Stimulated activated naive CD4-positive, alpha-beta T cell treated with Interleukin-2 at 50 U/mL for 16 hours (primary cell): ENCODE measurements at places on chromosomes 2 and 18.

DNA sequence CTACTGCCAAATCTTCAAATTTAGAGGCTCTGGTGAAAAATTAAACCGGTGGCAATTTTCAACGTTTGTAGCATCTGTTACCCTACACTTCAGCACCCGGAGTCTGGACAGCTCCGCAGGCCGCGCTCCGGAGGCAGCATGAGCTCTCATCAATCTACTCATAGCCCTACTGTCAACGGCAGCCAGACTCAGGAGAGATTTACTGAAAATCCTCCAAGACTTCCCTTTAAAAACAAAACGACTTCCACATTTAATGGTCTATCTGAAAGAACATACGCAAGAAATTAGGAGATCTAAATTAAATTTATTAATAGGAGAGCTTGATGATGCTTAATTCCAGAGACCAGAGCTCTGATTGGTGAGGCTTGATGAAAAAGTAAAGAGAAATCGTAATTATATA, 970 bp upstream of the ADCYAP1 start:
- no peak for DNase-seq

GRCh38 chr2:33607905-33608304, 8.8 kb upstream of the FAM98A start:
- DNase-seq, result no peak

- DNase-seq, result no peak
These were observed 185.0 kb downstream of the UXS1 start for GRCh38 chr2:106009096-106009495.

DNA sequence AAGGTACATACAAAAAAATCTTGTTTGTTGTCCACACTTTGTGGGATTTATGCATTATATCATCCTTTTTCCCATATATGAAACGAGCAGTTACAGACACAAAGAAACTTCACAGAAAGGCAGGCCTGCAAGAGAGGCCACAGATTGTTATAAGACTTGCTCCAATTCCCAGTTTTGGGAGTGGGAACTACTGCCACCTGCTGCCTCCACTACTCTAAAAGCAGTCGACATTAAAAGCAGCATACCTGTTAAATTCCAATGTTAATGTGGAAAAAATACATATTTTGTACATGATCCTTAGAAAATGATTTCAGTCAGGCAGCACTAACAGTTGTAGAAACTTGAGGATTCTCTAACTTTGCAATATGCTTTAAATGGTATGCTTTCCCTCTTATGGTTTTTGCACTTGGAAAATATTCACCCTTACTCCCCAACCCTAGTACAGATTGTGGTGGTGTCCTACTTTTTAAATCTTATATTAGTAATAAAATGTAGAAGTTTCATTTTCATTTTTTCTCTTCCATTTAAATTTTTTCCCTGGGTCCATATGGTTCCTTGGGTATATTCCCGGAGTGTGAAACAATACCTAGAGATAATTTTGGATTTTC, 37.9 kb downstream of the SLC38A11 start:
- DNase-seq, result no peak

DNA sequence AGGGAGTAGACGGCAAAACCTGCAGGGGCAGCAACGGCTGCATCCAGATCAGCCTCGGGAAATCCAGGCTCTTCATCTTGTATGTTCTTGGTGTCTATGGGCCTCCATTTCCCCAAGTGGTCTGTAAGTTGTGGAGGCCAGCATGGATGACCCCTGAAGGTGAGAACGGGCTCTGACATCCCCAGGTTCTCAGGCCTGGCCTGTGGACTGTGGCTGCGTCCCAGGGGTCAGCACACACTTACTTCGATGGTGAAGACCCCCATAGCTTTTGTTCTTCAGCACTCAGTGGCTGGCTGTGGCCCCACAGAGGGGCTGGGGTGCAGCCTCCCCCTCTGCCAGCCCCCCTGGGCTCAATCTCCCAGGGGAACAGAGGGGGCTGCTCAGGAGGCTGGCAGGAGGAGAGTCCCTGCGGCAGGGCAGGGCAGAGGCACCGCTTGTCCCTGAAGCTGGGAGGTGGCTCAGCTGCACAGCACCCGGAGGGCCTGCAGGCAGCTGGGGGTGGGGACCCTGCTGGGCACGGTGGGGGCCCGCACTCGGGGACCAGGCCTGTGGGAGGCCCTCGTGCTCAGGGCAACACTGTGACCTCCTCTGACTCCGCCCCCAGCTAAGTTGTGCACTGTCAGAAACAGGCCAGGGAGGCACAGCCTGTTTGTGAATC, 3.8 kb downstream of the SLC66A3 start:
- no peak for DNase-seq

DNA sequence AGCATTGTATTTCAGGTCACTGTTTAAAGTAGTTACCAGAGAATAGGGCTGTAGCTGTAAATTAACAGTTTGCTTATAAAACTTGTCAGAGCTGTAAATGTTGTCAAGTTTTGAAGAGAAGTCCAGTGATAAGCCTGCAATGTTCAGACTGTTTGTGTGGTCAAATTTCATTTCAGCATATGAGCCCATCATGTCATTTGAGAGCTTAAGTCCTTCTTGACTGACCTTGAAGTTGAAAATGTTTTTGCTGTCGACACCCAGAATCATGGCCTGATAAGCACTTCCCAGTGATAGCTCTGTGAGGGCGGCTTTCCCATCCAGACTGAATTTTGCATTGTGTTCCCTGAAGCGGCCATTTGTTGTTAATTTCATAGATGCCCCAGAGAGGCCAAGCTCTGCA, 32.4 kb downstream of the APOB start:
- no peak for DNase-seq

DNA sequence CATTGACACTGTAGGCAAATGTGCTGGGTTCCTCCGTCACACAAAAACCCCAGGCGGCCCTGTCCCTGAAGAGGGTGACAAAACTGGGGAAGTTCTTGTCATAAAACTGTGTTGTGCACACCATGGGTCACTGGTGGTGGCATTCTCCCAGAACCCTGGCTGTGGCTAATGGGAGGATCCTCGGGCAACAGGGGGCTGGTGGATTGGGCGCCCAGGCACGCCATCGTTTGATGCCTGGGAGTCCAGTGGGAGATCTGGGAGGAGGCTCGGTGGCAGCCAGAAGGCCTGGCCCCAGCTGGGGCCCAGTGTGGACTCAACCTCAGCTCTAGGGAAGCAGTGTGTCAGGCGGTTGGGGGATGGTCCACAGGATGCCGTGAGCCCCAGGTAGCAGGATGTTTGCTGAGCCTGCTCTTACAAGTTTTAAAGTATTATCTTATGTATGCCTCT, 140.7 kb downstream of the ACOXL start:
- DNase-seq, result no peak

DNA sequence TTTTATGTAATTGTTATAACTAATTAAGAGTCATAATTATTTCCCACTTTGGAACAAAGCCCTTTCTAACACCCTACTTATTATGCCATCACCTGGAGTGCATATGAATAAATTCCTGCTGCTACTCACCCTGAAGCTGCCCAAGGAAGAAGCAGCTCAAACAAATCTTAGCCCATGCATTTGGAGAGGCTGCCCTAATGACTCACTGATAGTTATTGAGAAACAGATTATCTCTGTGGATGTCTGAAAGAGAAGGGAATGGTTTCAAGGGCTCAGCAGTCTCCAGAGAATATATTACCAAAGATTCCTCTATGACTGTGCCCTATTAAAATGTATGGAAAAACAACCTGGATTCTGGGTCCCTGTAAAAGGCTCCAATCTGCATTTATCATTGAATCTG, 81.0 kb downstream of the GPR39 start:
- no peak for DNase-seq

DNA sequence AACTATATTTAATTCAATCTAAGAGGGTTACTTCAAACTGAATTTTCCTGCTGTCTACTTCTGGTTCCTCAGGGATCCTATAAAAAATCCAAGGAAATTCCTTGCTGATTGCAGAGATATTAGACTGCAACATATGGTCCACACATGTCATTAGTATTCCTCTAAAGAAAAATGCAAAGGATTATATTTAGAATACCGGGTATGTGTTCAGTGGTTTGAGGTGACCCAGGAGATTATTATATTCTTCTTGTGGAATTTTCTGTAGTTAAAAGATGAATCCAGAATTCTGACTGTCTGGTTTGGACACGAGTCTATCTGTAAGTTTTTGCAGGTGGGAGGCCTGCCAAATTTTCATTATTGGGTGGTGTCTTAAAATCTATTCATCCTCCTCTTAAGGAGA, 18.2 kb downstream of the HOXD1 start:
- no peak for DNase-seq

DNA sequence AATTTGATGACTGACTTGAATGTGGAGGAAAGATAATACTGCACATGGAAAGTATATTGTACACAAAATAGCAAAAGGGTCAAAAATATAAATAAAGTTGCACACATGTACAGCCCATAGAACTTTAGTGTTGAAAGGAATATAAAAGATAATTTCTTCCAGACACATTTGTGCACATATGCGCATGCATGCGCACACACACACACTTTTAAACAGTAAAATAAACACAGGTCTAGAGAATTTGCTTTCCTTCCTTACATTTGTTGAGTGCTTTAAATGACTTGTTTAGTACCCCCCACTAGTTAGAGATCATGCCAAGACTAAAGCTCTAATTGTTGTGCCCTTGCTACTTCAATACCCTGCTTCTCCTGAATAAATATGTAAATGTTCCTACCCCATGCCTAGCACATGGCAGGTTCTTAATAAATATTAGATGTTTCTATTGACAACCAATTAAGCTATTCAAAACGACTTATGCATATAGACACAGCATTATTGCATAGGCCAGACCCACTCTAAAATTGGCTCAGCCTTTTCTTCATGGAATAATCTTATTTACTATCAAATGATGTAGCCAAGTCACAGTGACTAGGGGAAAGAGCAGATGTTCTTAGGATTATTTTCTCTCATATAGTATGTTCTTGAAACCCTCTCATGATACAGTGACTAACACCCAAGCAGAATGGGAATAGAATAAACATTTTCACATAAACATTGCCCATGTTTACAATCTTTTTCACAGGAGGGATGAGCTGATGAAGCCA, 165.5 kb upstream of the ACVR2A start:
- DNase-seq, result no peak
